ENCODE measurements at places on chromosomes 3 and 15. TPM values are rescaled to one million over a fixed set of nuclear protein-coding genes. Genes with fewer than 3 reads are reported as not detected.
A peak's percentile ranks its signal among the peaks of the same experiment; 100 is the strongest.

- DNase-seq: no peak
These were observed 9.1 kb upstream of the HPS3 start for GRCh38 chr3:149120051-149120972.

CPN2 gene
- not detected for total RNA-seq

GRCh38 chr15:71153823-71154524, 38.7 kb downstream of the THSD4 start:
- DNase-seq: no peak

DNA sequence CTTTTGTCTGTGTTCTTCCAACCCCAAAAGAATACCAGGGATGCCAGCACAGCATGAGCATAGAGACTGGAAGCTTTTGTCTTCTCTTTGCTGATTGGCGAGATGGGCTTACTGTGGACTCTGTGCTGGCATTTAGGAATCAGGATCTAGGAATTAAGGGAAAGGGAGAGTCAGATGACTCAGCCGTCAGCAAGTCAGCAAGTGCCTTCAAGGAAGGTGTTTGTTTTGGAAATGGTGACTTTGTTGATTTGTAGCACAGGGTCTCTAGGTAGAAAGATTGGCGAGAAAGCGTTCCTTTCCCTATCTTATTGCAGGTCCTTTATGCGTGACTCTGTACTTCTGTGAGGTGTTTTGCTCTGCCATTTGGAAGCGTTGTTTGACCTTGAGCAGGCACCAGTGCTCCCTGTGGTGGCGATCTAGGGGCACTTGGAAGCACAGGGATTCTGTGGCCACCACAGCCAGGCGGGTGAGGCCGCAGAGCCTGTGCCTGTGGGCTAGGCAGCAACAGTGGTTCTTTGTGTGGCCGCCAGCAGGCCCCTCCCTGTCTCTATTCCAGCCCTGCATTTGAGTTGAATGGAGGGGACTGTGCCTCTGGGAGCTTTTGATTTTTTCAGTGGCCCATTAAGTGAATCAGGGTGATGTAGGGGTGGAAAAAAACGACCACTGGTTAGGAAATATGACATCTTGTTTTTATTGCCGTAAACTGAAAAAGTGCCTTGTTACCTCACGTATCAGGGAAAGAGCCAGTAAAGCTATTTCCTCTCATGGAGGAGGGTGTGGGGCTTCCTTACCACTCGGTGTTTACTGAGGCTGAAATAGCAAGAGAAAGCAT, 19.0 kb downstream of the FAN1 start:
- no peak for DNase-seq

NOX5 gene
- 0.05 TPM for total RNA-seq

PLA2G4D gene
- total RNA-seq: not detected

DNA sequence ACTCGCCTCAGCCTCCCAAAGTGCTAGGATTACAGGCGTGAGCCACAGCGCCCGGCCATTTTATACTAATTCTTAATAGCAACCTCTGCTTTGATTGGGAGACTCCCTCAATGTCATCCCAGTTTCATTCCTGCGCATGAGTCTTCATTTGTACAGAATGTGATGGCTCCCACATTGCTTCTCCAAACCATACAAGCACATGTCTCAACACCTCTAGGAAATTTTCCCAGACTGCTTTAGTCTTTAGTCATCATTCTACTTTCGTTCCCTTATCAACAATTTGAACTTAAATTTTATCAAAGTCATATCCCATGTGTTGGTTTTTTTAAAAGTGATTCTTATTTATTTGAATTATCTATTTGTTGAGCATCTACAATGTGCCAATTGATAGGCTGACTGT, 58.1 kb downstream of the SNX4 start:
- DNase-seq: no peak

DNA sequence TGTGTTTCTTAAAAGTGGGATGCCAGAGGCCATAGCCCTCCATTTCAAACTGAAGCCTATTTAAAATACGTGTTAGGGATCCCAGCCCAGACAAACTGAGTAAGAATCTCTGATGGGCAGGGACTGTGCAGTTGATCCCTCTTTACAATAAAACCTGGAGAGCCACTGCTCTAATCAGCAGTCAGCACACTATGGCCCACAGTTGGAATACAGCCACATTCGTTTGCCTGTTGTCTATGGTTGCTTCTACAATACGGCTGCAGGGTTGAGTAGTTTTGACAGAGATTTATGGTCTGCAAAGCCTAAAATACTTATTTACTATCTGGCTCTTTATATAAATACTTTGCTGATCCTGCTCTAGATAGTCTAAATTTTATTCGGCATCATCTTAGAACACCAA, 32.4 kb downstream of the TJP1 start:
- DNase-seq: no peak

DNA sequence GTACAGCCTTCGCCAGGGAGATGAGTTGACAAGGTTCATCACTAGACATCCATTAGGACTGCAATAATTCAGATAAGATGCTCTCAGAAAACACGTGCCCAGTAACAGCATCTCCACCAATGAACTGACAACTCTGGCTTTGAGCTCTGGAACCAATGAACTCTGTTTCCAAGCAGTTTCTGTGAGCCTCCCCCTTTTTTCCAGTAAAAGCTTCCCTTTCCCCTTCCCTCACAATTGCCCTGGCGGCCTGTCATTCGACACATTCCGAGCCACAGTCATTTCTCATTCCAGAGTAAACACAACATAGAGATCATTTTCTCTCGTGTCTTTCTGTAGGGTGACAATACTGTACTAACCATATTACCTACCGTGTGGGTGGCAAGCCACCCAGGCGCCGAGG, 3.6 kb downstream of the PLA2G4D start:
- no peak for DNase-seq

DNA sequence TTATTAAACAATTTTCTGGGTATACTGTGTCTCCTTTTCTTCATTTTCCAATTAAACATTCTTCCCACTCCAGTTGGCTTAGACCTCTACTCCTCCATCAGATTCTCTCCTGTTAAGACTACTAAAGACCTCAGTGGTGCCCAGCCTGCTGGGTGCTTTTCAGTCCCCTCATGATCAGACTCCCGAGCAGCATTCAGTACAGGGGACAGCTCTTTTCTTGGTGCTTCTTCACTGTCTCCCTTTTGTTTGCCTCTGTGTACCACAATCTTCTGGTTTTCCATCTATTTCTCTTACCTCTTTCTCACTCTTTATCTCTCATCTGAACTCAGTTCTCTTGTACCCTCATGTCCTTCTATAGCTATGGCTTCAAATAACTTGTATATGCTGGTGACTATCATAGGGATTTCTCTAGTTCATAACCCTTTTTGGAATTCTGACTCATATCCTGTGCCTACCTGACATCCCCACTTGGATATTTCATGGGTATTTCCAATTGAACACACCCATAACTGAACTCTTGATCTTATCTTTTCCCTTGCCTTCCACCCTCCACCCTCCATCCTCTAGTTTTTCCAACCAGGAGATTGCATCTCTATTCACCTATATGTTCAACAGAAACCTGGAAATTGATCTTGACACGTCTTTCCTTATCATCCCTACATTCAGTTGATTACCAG, 55.6 kb upstream of the ABHD10 start:
- no peak for DNase-seq

- DNase-seq: peak; percentile 25
These were observed 193.3 kb upstream of the CTDSPL start for GRCh38 chr3:37668431-37668817.

GRCh38 chr15:85723960-85724945, 70.5 kb downstream of the KLHL25 start:
- no peak for DNase-seq

DNA sequence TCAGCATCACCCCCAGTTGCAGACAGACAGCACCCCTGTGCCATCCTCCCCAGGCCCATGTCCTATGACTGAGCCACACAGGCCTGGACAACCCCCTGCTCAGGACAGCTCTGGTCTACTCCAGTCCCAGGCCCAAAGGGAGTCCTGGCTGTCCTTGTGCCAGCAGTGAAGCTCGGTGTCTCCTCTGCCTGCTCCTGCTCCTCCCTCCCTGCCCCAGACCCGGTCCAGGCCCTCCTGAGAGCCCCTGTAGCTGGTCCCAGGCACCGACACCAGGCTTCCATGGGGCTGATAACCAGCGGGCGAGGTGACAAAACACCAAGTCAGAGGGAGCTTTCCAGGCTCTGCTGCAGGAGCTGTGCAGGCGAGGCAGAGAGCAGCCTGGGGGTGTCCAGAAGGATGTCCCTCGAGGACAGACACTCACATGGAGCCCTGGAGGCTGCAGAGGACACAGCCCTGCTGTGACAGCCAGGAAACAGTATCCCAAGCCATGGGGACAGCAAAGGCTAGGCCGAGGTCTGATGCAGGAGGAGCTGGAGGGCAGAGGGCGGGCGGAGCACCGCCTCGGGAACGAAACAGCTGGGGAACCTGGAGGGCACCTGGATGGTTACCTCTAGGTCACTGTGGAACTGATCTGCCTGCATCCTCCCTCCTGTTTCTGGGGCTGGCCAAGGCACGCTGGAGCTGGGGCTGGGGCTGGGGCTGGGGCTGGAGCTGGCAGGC, 103.8 kb upstream of the PRR20G start:
- no peak for DNase-seq

DNA sequence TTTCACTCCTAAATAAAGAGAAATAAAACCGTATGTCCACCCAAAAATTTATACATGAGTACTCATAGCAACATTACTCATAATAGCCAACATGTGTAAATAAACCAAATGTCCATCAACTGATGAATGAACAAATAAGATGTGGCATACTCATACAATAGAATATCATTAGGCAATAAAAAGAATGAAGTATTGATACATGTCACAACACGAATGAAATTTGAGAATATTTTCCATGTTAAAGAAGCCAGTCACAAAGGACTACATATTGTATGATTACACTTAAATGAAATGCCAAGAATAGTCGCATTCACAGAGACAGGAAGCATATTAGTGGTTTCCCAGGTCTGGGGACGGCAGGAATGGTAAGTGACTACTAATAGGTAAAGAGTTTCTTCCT, 869.2 kb downstream of the IGSF11 start:
- DNase-seq: no peak

GRCh38 chr3:143726727-143727126, 121.5 kb downstream of the SLC9A9 start:
- DNase-seq: no peak

- DNase-seq: no peak
These were observed 24.2 kb downstream of the NPTN start for GRCh38 chr15:73608941-73609340.
